ENCODE measurements at places on chromosomes 5 and 9. TPM values are rescaled to one million over a fixed set of nuclear protein-coding genes. Genes with fewer than 3 reads are reported as not detected.

The INSL4 gene
- not detected for total RNA-seq

The ENTPD2 gene
- total RNA-seq, result not detected

The ANKDD1B gene
- total RNA-seq, result not detected

The NTMT1 gene
- total RNA-seq, result 28.9 TPM

The MAT2B gene
- 35.5 TPM for total RNA-seq

The TMEM252 gene
- total RNA-seq, result not detected

The GALNT12 gene
- total RNA-seq, result 4.1 TPM

The SLC4A9 gene
- total RNA-seq, result not detected

DNA sequence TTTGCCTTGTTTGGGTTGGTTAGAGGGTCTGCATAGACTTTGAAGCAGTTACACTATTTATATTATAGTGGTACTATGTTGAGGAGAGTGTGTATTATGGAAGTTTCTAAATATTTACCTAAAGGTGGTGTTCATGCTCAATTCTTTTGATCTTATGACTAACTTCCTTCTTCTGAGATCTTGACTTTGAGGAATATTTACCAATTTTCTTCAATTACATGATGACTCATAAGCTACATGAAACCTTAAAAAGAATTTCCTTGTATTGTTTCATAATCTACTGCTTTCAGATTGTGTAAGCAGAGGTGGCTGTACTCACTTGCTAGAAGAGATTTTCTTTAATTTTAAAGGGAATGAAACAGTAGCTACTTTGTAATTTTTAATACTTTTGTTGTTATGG, 276.1 kb downstream of the TAF11L14 start:
- no peak overlapping the region for H3K4me3 ChIP-seq
- no peaks in the 10 kb centered on the region for H3K27me3 ChIP-seq
- H3K4me1 ChIP-seq, result no peaks in the 10 kb centered on the region
- peaks cover 11% of the 10 kb centered on the region for H3K36me3 ChIP-seq
- DNase-seq, result no peak

GRCh38 chr5:152086668-152087067, 162.0 kb upstream of the GLRA1 start:
- no peak overlapping the region for H3K4me3 ChIP-seq
- no peaks in the 10 kb centered on the region for H3K27me3 ChIP-seq
- no peaks in the 10 kb centered on the region for H3K36me3 ChIP-seq

DNA sequence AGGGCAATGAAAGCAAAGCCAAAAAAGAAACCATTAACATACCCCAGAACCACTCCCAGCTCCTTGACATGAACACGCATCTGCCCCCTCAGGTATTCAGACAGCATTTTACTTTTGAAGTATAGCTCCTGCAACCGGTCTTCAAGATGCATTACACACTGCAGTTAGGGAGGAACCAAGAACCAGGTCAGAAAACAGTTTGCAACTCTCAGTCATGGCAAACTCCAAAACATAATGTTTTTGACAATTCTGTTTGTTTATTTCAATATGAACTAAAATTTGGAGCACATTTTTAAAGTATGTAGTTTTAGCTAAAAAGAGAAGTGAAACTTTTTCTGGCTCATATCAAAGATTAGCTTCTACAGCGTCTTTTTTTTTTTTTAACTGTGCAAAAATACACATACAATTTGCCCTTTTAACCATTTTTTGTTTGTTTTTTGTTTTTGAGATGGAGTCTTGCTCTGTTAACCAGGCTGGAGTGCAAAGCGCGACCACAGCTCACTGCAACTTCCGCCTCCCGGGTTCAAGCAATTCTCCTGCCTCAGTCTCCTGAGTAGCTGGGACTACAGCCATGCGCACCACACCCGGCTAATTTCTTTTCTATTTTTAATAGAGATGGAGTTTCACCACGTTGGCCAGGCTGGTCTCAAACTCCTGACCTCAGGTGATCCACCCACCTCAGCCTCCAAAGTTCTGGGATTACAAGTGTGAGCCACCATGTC, 12.2 kb upstream of the RAPGEF6 start:
- H3K27me3 ChIP-seq, result no peaks in the 10 kb centered on the region
- H3K36me3 ChIP-seq, result peaks cover 22% of the 10 kb centered on the region
- peaks cover 6% of the 10 kb centered on the region for H3K4me1 ChIP-seq
- no peak overlapping the region for H3K4me3 ChIP-seq

DNA sequence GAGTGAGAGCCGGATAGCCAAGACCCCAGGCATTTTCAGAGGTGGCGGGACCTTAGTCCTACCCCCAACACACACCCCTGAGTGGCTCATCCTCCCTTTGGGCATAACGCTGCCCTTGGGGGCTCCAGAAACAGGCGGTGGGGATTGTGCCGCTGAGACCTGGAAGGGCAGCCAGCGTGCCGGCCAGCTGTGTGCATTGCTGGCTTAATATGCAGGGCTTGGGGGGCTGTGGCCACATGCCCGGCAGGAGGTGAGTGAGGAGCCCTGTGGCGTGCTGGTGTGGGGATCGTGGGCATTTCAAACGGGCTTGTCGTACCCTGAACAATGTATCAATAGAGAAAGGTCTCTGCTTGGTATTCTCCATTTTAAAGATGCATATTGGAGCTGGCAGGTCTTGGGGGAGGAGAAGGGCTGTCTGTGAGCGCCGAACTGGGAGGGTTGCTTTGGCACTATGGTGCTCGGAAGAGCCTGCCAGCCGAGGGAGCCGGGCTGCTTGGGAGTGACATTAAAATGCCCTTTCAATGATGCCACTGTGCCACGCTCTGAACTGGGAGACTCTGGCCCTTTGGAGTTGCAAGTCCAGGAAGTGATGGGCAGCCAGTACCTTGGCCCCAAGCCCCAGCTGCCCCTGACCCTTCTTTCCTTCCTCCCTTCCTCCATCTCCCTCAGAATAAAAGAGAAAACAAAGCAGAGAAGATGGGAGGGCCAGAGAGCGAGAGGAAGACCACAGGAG, 11.2 kb upstream of the OLFM1 start:
- no peak overlapping the region for H3K27ac ChIP-seq
- no peaks in the 10 kb centered on the region for H3K36me3 ChIP-seq
- DNase-seq, result peak; percentile 59
- H3K4me3 ChIP-seq, result no peak overlapping the region
- no peaks in the 10 kb centered on the region for H3K4me1 ChIP-seq

DNA sequence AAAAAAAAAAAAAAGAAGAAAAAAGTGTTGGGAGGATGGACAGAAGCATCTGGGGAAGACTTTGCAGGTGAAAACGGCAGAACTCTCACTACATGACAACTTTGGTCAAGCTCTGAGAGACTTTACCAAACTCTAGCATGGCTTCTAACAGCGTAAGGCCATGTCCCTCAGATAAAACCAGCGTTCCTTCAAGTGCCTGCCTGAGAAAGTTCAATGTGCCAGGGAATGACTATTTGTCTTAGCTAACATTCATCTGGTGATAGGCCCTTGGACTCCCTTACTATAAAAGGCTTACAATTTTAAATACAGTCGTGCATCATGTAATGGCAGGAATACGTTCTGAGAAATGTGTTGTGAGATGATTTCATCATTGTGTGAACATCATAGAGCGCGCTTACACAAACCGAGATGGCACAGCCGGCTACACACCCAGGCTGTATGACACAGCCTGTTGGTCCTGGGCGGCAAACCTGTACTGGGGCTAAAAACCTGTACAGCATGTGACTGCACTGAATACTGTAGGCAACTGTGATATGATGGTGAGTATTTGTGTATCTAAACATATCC, 14.9 kb upstream of the ZFP62 start:
- no peaks in the 10 kb centered on the region for H3K36me3 ChIP-seq
- H3K4me1 ChIP-seq, result no peaks in the 10 kb centered on the region
- peaks cover 8% of the 10 kb centered on the region for H3K27me3 ChIP-seq
- DNase-seq, result no peak
- no peak overlapping the region for H3K27ac ChIP-seq
- H3K4me3 ChIP-seq, result no peak overlapping the region

GRCh38 chr9:114385397-114386181, 2.2 kb downstream of the AKNA start:
- peak overlapping the region; percentile 99 for H3K4me3 ChIP-seq
- H3K36me3 ChIP-seq, result peaks cover 26% of the 10 kb centered on the region
- no peaks in the 10 kb centered on the region for H3K27me3 ChIP-seq
- DNase-seq, result peak; percentile 95

DNA sequence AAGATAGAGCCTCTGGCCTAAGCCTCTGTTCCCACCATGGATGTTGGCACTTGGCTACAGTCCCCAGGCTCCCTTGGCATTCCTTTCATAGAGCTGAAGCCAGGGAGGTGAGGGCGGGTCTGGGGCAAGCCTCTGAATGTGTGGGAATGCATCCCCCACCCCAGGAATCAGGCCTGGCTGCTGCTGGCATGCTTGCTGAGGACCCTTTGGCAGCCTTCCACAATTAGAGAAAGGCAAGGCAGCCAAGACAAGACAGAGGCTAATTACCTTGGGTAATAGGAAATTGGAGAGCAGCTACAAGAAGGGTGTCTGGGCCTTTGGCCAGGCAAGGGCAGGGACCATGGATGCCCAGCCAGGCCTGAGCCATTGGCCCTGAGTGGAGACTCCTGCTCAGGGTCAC, 204.4 kb upstream of the TRIM32 start:
- H3K4me1 ChIP-seq, result no peaks in the 10 kb centered on the region
- no peak for DNase-seq
- no peaks in the 10 kb centered on the region for H3K27me3 ChIP-seq

GRCh38 chr5:131463656-131464055, 171.4 kb downstream of the RAPGEF6 start:
- H3K4me1 ChIP-seq, result peaks cover 12% of the 10 kb centered on the region
- H3K27me3 ChIP-seq, result no peaks in the 10 kb centered on the region
- no peak for DNase-seq

- peaks cover 7% of the 10 kb centered on the region for H3K36me3 ChIP-seq
- no peak overlapping the region for H3K4me3 ChIP-seq
- no peak overlapping the region for H3K27ac ChIP-seq
- H3K4me1 ChIP-seq, result no peaks in the 10 kb centered on the region
- no peaks in the 10 kb centered on the region for H3K27me3 ChIP-seq
- DNase-seq, result no peak
Observed at GRCh38 chr5:114822436-114822835, 347.3 kb downstream of the TRIM36 start.

GRCh38 chr5:40475561-40475960, 204.2 kb upstream of the PTGER4 start:
- H3K4me1 ChIP-seq, result peaks cover 14% of the 10 kb centered on the region
- H3K27me3 ChIP-seq, result no peaks in the 10 kb centered on the region
- no peak for DNase-seq
- H3K4me3 ChIP-seq, result no peak overlapping the region

DNA sequence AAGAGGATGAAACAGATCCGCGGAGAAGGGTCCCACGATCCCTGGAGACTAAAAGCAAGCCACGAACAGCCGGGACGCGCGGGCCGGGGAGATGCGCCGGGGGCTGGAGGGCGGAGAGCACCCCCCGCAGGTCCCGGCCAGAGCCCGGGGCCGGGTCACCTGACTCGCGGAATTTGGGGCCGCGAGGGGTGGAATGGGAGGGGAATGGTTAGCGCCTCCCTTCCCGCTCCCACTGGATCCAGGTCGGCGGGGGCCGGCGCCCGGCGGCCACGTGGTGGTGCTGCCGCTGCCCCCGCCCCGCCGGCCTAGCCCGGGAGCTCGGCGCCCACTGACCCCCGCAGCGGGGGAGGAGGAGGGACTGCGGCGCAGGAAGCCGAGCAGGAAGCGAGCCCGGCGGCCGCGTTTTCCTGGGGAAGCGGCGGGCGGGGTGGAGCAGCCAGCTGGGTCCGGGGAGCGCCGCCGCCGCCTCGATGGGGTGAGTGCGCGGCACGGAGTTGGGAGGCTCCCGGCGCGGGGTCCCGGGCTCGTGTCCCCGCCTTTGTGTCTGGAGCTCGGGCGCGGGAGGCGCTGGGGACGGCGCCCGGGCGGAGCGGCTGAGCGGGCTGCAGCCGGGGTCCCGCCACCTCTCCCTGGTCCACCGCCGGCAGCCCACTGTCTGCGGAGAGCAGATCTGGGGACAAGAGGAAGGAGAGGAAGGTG, at the start of gene RAI14:
Gene RAI14 (plus strand): TSS at position 328 of the 699 bp plus-strand sequence. CDS start 30,592 bp downstream, outside the sequence.
- no peaks in the 10 kb centered on the region for H3K36me3 ChIP-seq
- peak within 1 kb of the TSS; percentile 76 for H3K27ac ChIP-seq
- peak within 1 kb of the TSS; percentile 91 for H3K4me3 ChIP-seq
- peaks cover 16% of the 10 kb centered on the region for H3K4me1 ChIP-seq

All from natural killer cell treated with Interleukin-12 subunit alpha and Interleukin-12 subunit beta and Interleukin-15 and Interleukin-18, amount 100 ng/mL, for 72 hours (primary cell).